ENCODE measurements at places on chromosomes 2 and 18.

GRCh38 chr2:217970206-217970605 lies 32.6 kb downstream of the TNS1 start:
- DNase-seq, result no peak

- no peak for DNase-seq
Measured at GRCh38 chr2:216851486-216852090, 8.3 kb downstream of the TNP1 start.

DNA sequence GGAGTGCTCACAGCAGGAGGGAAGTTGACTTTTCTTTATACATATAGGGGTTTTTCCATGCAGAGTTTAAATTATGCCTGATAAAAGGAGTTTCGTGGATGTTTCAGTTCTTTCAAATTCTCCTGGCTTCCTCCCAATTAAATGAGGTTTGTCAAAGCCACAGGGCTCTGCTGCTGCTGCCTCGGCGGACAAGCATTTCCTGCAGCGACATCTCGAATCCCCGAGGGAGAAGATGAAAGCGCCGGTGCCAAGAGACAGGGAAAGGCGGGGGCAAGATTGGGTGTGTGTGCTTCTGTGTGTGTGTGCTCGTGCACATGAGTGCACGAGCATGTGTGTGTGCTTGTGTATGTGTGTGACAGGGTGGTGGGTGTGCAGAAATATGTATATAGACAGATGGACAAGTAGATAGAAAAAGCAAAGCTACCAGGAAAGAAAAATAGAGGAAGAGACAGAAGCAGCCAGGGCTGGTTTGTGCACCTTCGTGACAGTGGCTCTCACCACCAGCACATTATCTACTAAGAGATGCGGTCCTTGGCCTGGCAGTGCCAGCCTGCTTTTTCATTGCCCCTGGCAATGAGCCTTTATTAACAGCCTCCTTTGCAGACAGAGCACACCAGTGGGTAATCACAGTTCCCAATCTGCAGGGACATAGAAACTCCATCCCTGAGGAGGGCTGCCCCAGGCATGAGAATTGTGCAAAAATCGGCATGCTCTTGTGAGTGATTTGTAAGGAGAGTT lies 76.2 kb downstream of the CDK15 start:
- no peak for DNase-seq

DNA sequence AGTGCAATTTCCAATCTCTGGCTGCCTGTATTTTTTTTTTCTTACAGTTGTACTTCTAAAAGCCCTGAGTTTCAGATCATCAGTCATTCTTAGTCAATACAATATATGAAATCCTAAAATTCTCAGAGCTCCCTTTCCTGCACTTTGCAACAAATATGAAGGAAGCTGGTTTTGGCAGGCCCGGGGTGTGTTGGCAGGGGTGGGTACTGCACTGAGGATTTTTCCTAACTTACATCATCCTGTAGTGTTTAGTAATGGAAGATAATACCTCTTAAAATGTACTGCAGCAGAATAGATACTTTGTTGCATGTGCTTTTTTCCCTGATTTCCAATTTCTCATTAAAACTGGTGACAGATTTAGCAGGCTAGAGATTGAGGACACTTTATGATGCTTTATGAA lies 374.6 kb downstream of the PTH2R start:
- DNase-seq, result no peak

- DNase-seq, result no peak
Measured at GRCh38 chr2:69300650-69301049, 86.4 kb downstream of the GFPT1 start.

- no peak for DNase-seq
Measured at GRCh38 chr2:147989809-147990403, 30.6 kb downstream of the ORC4 start.

GRCh38 chr2:27021253-27022049 lies 11.3 kb upstream of the TMEM214 start:
- no peak for DNase-seq

DNA sequence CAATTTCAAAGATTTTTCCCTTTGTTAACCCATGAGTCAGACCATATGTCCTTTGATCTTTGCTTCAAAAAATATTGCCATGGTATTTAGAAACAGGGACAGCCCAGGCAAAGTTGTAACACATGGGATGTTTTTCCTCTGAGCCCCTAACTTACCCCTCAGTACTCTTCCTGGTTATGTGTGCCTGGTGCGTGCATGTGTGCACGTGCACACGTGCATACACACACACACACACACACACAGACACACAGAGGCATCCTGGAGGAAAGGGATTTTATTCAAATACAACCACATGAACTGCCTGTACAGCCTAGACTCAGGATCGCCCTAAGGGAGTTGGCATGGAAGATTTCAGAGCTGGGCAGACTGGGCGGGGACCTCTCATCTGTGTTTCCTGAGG lies 5.1 kb downstream of the AFF3 start:
- no peak for DNase-seq

DNA sequence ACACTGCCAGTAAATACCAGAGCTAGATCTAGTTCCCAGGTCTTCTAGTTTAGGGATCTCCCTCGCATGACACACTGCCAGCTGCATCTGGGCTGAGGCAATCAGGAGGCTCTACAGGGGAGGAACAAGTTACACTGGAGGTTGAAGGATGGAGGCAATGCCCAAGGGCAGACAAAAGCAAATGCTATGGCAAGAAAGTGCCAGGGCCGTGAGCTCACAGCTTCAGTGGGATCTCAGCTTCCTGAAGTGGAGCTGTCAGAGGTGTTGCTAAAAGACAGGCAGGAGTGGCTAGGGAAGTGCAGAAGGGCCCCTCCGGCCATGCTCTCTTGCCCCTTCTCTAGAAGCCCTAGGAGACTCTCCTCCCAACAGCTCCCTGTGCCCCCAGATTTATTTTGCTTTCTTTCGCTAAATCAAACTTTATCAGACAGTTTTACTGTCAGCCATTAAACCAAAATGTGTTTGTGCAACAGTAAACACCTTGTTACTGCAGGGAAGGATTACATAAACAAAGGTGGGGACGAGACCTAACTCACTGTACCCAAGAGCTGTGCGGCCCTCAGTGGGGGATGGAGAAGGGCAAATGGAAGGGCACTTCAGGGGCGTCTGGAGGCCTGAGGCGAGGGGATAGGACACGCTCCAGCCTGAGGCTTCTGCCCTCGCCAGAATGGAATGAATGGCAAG lies 39.4 kb upstream of the PKDCC start:
- DNase-seq, result no peak

DNA sequence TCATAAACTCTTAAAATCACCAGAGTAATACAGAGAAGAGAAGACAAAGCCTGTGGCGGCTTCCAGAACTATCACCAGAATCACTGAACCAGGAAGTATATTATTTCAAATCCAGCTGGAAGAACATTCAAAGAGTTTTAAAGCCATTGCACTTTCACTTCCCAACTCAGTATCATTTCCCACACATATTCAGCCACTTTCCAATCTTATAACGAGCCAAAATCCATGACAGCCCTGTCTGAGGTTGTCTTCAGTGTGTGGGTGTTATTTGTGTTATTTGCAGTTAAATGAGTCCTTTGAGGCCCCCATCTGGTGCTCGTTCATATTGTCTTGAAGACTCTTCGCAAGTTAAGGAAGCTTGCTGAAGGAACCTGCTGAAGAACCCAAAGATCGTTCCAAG lies 559.9 kb downstream of the TSN start:
- DNase-seq, result no peak

DNA sequence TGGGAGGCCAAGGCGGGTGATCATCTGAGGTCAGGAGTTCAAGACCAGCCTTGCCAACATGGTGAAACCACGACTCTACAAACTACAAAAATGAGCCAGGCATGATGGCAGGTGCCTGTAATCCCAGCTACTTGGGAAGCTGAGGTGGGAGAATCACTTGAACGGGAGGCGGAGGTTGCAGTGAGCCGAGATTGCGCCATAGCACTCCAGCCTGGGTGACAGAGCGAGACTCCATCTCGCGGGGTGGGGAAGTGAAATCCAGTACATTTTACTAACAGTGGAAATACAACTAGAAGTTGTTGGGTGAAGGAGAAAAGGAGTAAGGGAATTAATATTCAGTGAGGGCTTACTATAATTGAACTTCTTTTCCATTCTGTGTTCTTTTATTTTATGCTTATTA lies 13.2 kb upstream of the ENOSF1 start:
- DNase-seq, result no peak

- DNase-seq, result no peak
Measured at GRCh38 chr2:128485761-128486639, 167.3 kb upstream of the HS6ST1 start.

GRCh38 chr2:128389388-128390086 lies 70.9 kb upstream of the HS6ST1 start:
- DNase-seq, result no peak

GRCh38 chr2:60882971-60883753 lies 1.8 kb downstream of the REL start:
- DNase-seq, result no peak

- DNase-seq, result no peak
Measured at GRCh38 chr2:63855418-63856302, 14.0 kb downstream of the UGP2 start.

GRCh38 chr18:37309059-37309458 lies 256.5 kb downstream of the CELF4 start:
- DNase-seq, result no peak

GRCh38 chr2:72949045-72949444 lies 31.7 kb downstream of the EMX1 start:
- no peak for DNase-seq

GRCh38 chr2:8841932-8842331 lies 4.5 kb upstream of the KIDINS220 start:
- no peak for DNase-seq

GRCh38 chr2:45172760-45173392 lies 163.6 kb upstream of the SIX2 start:
- no peak for DNase-seq

- DNase-seq, result no peak
Measured at GRCh38 chr2:173571887-173572680, 217.4 kb downstream of the CDCA7 start.

- no peak for DNase-seq
Measured at GRCh38 chr2:23200068-23200786, 184.8 kb upstream of the KLHL29 start.

- no peak for DNase-seq
Measured at GRCh38 chr18:44723411-44723810, 42.7 kb downstream of the SETBP1 start.

GRCh38 chr18:10194592-10194991 lies 259.8 kb upstream of the APCDD1 start:
- DNase-seq, result no peak

- no peak for DNase-seq
Measured at GRCh38 chr2:43070030-43070429, 156.4 kb downstream of the ZFP36L2 start.

DNA sequence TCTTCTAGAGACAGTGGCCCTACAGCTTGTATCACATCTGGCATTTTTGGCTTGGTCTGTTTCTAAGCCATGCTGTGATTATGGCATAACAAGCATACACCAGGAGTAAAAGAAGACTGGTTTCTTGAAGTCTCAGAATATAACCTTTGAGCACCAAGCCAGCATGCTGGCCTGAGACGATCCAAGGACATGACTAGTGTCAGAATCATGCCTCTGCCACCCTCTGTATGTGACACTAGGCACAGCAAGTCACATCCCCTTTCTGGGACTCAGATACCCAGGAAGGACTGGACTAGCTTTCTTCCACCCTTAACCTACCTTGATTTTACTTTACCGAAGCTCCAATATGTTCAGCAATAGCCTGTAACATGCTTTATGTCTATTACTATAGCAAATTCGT lies 345.5 kb downstream of the SETBP1 start:
- no peak for DNase-seq

GRCh38 chr2:37198681-37199065 lies 2.4 kb downstream of the CEBPZOS start:
- DNase-seq, result no peak

DNA sequence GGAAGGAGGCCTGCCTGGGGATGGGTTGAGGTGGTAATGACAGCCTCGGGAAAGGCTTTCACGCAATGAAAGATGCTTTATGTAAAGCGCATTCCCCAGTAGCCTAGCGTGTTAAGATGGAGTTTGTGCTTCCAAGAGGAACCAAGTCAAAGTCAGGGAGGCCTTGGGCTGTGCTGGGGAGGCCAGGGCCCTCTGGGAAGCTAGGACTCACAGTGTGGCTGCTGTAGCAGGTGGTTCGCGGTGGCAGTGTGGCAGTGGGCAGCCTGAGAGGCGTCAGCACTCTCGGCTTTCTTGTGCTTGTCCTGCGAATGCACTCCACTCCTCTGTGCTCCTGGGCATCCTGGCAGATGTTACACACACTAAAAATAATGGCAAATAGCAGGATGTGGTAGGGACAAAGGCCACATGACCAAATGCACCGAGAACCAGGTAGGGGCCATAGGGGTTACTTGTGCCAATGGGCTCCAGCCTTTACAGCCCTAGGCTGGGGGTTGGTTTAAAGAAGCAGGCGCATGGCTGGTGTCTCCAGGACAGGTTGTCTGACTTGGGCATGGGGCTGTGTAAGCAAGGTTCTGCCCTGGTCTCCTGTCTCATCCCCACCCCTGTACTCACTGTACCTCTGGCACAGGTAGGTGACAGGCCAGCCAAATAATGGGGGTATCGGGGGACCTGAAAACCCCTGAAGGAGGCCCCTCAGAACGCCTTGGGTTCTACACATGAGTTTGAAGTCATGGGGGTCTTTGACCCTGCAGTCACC lies 154.4 kb upstream of the TWIST2 start:
- no peak for DNase-seq

DNA sequence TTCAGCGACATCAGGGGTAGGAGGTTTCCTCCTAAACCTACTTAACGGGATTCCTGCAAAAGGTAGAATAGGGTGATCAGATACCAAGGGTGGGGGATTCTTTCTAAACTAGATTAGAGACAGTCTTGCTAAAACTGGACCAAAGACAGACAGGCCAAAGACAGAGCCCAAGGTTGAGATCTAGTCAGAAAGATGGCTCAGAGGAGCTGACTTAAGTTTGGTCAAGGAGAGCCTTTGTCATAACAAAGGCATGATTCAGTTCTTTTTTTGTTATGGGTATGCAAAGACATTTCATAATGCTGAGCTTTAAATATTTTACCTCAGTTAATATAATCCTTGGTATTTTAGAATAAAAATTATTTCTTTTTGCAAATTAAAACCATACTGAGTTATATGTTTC lies 17.8 kb upstream of the GPR75 start:
- DNase-seq, result no peak

DNA sequence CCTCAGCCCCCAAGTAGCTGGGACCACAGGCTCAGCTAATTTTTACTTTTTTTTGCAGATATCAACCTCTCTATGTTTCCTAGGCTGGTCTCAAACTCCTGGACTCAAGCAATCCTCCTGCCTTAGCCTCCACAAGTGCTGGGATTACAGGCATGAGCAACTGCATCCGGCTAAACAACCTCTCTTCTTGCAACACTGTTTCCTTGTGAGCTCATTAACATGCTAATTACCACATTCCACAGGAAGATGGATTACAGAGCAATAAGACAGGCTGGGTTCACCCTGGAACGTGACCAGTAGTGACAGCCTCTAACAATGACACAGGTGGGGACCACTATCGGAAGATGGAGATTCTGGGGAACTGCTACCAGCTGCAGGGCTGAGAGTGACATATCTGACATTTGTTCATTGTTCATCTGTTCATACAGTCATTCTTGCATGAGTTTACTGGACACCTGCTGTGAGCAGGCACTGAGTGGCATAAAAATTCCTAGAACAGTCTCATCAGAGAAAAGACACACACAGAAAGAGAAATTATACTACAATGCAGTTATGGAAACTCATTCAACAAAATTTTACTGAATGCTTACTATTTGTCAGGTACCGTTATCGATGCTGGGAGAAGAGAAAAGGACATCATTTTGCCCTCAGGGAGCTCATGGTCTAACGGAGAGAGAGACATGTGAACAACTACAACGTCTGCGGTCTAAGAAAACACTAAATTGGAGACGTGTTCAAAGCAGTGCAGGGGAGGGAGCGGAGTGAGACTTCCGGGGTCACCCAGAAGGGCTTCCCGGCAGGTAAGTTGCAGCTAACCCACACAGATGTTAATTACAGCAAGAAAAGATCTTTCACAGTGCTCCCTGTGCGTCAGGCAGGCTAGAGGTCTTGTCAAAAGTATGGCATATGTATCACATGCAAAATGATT lies 37.6 kb downstream of the PROC start:
- no peak for DNase-seq
